ENCODE measurements at places on chromosomes 3 and 15.

DNA sequence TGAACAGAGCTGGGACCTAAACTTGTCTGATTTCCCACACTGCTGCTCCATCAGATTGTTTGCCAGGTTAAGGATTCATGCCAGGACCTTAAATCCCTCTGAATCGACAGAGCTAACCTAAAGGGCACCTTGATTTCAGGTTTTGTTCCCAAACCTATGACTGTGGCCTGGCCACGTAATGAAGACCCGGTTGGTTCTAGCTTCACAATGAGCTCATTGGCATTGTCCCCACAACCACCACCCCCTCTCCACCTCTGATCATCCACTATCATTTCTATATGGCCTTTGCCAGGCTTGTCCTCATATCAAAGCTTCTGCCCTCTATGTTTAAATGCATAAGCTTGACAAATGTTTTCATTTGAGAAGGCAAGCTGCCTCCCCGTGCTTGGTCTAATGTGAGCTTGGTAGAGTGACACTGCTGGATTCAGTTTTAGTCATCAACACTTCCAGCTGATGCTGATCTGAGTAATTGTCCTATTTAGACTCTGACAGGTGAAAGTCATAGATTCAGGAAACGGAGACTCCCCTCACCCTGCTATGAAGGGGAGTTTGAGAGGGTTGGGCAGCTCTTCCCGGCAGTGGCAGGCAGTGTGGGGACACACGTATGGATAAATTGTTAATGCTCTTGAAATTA is 407.1 kb upstream of the CFAP20DC start:
- no peak for DNase-seq

- no peak for DNase-seq
Measured at GRCh38 chr15:47944637-47945288, 176.0 kb upstream of the SLC24A5 start.

GRCh38 chr3:6260551-6261191 is 600.2 kb upstream of the GRM7 start:
- DNase-seq = no peak

- no peak for DNase-seq
Measured at GRCh38 chr3:159146856-159147435, 345.1 kb downstream of the MFSD1 start.

- no peak for DNase-seq
Measured at GRCh38 chr3:139447486-139447885, 28.8 kb downstream of the RBP2 start.

DNA sequence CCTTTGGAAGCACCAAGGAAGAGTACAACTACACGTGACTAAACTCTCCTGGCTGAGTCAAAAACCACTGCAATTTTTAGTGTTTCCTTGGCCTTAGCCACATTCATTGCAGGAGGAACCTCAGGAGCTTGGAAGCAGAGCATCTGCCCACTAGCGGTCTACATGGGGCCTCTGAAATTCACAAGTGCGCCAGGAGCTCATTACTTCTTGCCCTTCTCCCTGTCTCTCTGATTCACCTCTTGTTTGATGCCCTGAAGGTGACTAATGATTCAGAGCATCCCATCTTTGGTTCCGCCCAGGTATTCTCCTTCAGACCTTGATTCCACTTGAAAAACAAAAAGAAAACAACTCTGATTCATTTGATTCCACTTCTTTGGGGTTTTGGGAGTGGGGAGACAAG is 201.1 kb upstream of the LPP start:
- DNase-seq = no peak

- DNase-seq = no peak
Measured at GRCh38 chr3:37319784-37320183, 145.4 kb upstream of the LRRFIP2 start.
